ENCODE measurements at places on chromosomes 2 and 18.
A peak's percentile ranks its signal among the peaks of the same experiment; 100 is the strongest.

DNA sequence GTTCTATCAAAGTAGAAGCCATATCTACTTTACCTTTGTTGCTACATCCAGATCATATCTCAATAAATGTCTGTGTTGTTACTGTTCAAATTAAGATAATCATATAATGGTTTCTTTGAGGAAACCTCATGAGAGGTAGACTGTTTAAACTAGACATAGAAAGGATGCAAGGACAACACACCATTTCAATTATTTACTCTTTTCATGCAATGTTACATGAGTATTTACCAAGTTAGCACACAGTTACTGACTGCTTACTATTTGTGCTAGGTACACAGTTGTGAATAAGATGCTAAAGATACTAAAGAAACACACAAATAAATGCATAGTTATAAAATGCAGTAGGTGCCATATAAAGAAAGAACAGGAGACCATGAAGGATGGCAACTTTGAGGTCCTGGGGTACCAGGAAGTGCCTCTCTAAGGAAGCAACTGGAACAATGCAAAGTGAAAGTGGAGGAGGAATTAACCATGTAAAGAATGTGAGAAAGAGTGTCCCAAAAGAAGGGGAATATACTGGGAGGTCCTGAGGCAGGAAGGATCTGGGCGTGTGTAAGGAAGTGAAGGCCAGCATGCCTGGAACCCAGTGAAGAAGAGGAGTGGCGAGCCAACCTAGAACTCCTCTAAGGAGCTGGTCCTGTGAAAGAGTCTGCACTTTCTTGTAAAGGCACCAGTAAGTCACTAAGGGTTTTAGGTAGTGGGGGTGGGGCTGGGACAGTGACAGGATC lies 39.4 kb downstream of the RBMS1 start:
- DNase-seq: no peak

- DNase-seq: no peak
Measured at GRCh38 chr18:34886177-34886576, 155.0 kb upstream of the MAPRE2 start.

DNA sequence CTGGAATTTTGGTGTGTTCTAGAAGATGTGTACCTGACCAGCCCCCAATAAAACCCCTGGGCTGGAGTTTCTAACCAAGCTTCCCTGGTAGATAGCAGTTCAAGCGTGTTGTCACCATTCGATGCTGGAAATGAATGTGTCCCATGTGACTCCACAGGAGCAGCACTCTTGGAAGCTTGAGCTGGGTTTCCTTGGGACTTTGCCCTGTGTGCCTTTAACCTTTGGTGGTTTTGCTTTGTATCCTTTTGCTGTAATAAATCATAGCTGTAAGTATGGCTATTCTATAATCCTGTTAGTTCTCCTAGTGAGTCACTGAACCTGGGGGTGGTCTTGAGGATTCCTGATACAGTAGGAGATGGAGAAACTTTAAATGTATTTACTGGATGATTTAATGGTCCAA lies 65.2 kb downstream of the KLHL14 start:
- no peak for DNase-seq

DNA sequence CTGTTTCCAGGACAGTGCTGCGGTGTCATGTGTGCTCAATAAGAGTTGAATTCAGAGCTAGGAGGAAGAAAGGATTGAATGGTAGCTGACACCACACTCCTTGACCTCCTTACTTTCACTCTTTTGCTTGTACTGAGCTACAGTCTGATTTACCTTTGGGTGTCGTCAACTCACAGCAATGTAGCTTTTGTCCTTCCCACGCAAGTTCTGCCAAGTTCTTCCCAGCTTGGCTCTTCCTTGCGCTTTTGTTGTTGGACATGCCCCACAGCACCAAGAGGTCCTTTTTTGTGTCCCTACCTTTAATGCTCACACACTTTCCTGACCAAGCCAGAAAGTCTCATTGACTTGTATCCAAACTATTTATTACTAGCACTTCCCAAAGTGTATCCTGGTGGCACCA lies 38.3 kb upstream of the ITGB6 start:
- DNase-seq: no peak

- no peak for DNase-seq
Measured at GRCh38 chr2:200089040-200089755, 133.8 kb downstream of the MAIP1 start.

GRCh38 chr2:23518481-23519333 lies 133.7 kb downstream of the KLHL29 start:
- peak; percentile 85 for DNase-seq

- DNase-seq: no peak
Measured at GRCh38 chr2:153986488-153987229, 114.9 kb downstream of the GALNT13 start.

DNA sequence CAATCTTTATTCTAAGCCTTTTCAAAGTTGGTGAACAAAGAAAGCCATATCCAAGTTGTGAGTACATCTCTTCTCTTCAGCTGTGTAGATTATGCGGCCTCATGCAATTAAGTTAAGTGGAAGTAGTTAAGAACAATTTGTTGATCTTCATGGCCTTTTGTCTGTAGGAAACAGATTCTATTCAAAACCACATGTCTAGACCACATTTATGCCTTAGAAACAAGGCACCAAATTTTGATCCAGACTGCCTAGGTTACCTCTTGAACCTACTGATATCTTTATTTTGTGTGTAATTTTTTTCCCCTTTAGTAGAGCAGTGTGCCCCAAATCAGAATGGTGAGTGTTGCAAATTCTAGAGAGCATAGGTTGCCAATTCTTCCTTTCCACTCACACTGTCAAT lies 101.6 kb upstream of the CERS6 start:
- DNase-seq: no peak

- DNase-seq: no peak
Measured at GRCh38 chr2:191184457-191184856, 33.7 kb upstream of the STAT4 start.

DNA sequence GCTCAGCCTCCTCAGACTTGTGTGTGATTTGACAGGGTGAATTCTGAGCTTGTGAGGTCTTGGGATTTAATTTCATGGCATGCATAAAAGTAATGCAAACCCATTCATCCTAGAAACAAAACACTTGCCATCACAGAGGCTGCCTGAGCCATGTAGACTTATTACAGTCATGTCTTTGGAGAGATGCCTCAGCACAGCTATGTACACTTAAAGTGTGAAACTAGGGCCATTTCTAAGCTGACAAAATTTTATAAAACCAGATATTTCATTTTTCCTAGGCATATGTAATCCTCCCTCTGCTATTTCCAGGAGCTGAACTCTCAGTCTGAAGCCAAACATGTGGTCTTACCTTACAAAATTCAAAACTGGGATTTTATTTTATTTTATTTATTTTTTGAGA lies 322.2 kb upstream of the SPHKAP start:
- DNase-seq: no peak

GRCh38 chr2:224401641-224402342 lies at the start of gene FAM124B:
Gene FAM124B (minus strand): TSS chr2:224402107. CDS start chr2:224401768, 339 bp downstream.
- peak; percentile 23 for DNase-seq

GRCh38 chr2:18740474-18740881 lies 151.1 kb upstream of the NT5C1B start:
- DNase-seq: no peak

DNA sequence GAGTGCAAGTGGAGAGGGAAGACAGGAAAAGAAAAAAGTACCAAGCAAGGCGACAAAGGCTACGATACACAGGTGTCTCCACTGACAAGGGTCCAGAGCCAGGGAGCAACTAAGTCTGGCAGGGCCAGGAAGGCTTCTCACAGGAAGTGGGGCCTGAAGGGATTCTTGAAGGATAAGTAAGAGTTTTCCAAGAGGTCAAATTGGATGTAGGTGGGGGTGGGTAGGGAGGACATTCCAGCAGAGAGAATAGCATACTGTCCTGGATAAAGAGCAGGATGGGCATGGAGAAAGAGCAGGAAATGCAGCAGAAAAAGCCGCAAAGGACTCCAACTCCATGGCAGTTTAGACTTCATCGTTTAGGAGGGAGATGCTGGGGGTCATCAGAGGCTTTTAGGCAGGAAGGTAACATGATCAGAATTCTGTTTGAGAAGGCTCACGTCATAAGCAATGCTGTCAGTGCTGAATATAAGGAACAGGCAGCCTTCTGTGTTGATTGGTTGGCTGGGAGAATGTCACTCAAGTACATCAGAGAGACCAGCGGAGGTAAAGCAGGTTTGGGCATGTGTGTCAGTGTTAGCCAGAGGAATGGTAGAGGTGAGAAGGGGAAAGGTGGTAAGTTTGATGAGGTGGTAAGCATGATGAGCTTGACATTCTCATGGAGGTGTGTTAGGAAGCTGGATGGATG lies 35.1 kb downstream of the ARHGAP25 start:
- DNase-seq: no peak

DNA sequence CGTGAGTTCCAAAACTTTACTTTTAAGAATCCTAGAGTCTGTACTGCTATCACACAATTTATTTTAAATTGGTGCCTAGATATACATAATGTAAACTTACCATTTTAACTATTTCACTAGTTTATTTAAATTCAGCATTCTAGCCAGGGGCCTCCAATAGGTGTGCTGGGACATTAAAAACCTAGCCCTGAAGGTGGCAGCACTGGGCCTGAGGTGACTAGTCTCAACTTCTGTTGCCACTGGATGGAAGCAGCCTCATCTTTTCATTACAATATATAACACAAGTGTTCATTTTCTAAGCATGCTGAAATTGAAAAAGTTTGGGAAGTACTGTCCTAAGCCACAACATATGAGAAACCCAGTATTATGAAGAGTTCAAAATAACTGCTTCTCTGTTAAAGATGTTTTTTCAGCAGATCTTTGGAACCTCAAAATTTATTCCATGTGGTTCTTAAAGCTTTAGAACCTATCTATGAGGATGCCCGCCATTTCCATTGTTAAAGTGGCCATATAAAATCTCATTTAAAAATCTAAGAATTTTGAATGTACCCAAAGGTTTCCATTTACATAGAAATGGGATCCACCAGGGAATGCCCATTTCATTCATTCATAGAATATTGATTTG lies 2.9 kb upstream of the RBBP8 start:
- DNase-seq: peak; percentile 29

DNA sequence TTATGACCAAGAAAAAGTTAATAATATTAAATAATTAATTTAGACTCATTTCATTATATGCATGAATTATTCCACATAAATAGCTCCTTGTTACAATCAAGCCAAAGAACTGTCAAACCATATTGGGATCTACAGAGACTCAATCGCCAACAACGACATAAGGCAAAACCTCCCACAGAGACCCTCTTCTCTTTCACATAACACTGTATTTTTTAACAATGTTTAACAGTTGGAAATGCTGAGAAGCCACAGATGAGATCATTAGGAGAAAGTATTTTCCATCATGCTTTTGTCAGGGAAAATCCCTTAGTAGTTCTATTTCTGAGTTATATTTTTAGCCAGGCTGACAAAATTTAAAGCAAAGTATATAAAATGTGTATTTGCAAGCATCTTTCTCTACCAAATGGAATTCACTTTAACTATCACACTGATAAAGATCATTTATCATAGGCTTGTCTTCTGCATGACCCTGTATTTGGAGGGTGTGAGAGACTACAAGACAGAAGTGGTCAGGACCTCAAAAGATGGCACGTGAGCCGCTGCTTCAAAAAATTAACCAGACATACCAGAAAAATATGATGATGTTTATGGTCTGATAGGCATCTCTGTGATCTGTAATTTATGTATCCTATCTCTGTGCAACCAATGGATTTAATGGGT lies 383.8 kb downstream of the NRXN1 start:
- DNase-seq: no peak

DNA sequence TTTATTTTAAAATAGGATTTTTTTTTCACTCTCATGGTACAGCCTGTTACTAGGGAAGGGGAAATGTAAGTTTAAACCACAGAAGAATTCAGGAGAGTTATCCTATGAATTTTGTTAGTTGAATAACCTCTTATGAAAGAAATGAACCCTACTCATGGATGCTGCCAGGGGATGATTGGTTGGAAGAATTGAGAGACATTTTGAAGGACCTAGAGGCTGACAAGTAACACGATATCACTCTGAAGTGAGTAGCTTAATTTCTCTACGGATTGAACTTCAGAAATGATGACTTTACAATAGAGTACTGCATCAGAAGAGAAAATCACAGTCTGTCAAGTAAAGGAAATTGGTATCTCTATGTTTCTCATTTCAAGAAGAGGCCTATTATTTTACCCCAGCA lies 1346.2 kb downstream of the SUCLG1 start:
- no peak for DNase-seq

- DNase-seq: no peak
Measured at GRCh38 chr18:10558967-10559298, 33.1 kb downstream of the NAPG start.

DNA sequence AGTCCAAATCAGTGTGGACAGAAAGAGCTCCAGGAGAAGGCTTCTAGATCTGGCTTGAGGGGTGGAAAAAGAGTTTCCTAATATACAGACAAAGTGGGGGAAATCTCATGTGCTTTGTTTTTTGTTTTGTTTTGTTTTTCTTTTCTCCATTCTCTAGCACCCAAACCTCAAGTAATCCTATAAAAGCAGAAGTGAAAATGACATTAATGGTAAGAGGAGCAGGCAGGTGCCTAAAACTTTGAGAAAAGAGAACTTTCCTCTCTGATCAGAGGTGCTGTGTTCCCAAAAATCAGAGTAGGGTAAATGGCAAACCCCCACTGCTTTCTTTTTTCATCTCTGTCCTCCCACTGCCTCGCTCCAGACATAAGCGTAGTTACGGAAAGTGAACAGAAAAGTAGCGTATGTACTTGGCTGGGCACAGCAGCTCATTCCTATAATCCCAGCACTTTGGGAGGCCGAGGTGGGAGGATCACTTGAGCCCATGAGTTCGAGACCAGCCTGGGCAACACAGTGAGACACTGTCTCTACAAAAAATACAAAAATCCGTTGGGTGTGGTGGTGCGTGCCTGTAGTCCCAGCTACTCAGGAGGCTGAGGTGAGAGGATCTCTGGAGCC lies 77.8 kb downstream of the FAM161A start:
- no peak for DNase-seq

DNA sequence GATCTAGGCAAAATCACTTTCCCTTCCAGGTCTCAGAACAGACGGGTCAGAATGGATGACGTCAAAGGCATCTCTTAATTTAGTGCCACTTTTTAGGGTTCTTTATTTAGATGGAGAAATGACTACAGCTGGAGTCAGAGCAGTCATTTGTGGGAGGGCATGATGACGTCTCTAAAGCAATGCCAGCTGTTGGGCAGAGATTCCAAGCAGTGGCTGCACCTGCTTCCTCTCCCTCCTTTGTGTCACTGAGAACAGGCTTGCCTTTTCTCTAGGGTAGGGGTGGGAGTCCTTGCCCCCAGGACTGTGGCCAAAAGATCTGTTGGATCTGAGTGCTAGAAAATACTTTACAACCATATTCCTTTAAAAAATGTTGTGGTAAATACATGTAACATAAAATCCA lies 28.7 kb upstream of the SKOR2 start:
- DNase-seq: no peak

DNA sequence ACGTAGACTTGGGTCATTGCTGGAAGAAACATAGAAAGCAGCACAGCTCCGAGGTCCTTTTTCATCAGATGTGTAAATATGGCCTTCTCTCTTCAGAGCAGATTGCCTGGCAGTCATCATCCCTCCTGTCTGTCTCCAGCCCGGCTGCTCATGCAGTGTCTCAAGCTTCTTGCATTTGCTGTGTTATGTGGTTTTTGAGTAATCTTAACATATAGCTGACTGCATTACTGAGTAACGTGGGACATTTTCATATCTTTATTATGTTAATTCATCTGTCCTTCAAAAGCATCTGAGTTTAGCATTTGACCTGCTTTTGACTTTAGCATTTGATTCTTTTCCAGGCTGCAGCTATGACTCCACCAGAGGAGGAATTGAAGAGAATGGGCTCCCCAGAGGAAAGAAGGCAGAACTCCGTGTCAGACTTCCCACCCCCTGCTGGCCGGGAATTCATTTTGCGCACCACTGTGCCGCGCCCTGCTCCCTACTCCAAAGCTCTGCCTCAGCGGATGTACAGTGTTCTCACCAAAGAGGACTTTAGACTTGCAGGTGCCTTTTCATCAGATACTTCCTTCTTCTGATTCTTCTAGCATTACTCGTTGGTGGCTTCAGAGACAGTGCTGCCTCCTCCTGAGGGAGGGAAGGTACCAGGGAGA lies 116.2 kb downstream of the RAB3GAP1 start:
- no peak for DNase-seq

Data from gastrocnemius medialis (tissue), 4 donors.